ENCODE measurements at places on chromosomes 13 and 19. TPM values are rescaled to one million over a fixed set of nuclear protein-coding genes. Genes with fewer than 3 reads are reported as not detected.

GRCh38 chr19:48868114-48868886 is at the start of gene PLEKHA4:
Gene PLEKHA4, minus strand, starts transcription at chr19:48868617. Its CDS starts 997 bp downstream, at chr19:48867620.
- no peak for DNase-seq

GRCh38 chr19:33674626-33675367 is 53.0 kb downstream of the CHST8 start:
- no peak for DNase-seq

DNA sequence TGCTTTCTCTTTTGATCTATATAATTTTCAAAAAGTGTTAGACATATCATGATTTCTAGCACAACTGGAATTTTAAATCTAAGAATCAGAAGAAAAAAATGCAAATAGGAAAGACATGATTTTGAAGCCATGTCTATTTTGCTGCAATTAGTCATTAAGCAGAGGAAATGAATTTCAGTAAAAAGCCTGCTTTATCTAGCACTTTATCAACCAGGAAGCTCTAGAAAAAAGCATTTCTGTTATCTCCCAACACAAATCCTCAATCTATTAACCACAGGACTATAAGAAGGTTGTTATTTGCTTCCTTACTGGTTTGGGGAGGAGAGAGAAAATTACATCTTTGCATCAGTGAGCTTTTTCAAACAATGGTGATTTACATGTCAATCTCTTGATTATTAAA is 716.7 kb downstream of the DIAPH3 start:
- DNase-seq, result no peak

- no peak for DNase-seq
Measured at GRCh38 chr19:7742575-7742974, 4.8 kb downstream of the CD209 start.

- DNase-seq, result no peak
Measured at GRCh38 chr19:16202320-16203255, 4.9 kb downstream of the AP1M1 start.

DNA sequence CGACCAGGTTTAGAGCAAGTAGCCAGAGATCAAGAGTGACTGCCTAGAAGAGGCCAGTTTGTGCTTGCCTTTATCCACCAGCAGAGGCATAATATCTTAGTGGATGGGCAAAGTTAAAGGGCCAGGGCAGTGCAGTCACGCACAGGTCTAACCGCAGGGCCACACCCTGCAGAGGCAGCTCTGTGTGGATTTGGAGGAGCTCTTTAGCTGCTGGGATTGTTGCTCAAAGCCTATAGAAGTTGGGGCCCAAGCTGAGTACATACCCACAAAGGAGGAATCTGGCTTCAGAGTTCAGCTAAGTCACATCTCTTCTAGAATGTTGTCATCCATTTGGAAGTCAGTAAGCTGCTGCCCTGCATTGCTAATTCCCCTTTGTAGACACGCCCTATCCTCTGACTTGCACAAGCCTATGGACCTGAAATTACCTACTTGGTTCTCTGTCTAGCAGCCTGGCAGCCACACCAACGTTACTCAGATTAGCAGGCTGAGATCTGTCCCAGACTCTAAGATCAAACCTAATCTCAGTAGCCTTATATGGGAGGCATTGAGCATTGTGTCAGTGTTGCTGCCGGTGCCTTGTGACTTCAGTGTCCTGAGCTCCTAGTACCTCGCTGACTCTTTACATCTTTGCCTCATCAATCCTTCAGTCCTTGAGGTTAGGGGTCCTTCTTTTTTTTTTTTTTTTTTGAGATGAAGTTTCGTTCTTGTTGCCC is 102.9 kb upstream of the STARD13 start:
- DNase-seq, result no peak

DNA sequence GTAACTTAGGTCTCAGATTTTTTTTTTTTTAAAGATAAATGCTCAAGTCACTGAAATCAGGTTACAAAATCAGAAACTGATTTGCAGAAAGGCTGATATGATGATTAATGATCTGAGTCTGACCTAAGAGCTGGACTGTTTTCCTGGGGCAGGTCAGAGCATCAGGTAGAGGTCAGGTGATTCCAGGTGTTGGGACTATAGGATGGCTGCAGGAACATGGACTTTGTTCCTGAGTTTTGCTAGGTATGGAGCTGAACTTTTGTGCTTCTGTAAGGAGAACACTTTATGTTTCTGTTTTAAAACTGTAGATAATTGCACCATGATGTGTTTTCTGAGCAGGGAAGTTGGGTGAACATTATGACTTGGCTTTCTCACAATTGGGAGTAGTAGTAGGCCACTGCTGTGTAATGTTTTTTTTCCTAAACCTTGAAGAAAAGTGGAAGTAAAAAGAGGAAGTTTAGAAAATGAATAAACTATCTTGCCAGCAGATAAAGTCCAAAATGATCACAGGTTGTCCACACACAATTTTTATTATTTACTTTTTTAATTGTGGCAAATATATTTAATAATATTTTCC is 297.2 kb downstream of the DCT start:
- no peak for DNase-seq

Gene MCEMP1
- not detected for total RNA-seq

Data from PC-3 (cell line).